ENCODE measurements at places on chromosomes 7 and 10.

GRCh38 chr7:126657599-126658358 lies 595.0 kb downstream of the GRM8 start:
- DNase-seq = no peak

DNA sequence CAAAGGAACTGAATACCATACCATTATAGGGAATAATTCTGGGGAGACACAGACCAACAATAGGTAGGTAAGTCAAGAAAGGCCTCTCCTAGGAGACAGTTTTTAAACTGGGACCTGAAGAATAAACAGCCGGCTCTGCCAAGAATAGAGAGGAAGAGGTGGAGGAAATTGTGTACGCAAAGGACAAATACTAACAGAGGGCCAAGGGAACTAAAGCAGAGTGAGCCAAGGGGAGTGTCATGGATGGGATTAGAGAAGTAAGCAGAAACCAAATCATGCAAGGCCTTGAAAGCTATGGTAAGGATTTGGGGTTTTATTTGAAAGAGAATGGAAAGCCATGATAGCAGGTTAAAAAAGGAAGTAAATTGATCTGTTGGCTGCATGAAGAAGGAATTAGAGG lies 18.1 kb upstream of the ITGB8 start:
- DNase-seq = no peak

DNA sequence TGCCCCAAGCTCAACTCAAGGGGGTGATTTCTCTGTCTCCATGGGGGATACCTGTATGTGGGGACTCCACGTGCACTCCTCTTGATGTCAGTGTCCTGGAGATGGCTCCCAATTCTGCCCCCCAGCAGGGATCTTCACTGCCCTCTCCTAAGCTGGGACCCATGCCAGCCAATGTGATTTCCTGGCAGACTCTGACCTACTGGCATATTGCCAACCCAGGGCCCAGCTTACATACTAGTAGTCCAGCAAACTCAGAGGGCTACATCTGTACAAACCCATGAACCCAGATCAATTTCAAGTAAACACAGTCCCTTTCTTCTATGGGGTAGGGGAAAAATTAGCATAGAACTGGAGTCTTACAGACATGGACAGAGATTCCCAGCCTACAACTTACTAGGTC lies 26.2 kb upstream of the BMPR1A start:
- no peak for DNase-seq

DNA sequence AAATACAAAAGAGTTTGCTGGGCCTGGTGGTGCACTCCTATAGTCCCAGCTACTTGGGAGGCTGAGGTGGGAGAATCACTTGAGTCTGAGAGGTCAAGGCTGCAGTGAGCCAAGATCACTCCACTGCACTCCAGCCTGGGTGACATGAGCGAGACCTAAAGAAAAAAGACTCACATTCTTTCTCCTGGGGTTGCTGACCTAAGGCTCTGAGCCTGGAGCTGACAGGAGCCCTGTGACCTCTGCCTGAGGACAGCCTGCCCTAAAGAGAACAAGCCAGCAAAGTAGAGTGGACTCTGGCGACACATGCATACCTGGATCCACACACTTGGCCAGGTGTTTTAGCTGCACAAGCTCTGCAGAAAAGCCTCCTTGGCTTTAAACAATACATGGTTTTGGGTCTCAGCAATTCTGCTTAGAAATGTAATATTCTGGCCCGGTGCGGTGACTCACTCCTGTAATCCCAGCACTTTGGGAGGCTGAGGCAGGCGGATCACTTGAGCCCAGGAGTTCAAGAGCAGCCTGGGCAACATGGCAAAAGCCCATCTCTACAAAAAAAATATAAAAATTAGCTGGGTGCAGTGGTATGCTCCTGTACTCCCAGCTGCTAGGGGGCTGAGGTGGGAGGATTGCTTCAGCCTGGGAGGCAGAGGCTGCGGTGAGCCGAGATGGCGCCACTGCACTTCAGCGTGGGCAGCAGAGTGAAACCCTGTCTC lies 58.4 kb downstream of the TMEM209 start:
- DNase-seq = no peak

DNA sequence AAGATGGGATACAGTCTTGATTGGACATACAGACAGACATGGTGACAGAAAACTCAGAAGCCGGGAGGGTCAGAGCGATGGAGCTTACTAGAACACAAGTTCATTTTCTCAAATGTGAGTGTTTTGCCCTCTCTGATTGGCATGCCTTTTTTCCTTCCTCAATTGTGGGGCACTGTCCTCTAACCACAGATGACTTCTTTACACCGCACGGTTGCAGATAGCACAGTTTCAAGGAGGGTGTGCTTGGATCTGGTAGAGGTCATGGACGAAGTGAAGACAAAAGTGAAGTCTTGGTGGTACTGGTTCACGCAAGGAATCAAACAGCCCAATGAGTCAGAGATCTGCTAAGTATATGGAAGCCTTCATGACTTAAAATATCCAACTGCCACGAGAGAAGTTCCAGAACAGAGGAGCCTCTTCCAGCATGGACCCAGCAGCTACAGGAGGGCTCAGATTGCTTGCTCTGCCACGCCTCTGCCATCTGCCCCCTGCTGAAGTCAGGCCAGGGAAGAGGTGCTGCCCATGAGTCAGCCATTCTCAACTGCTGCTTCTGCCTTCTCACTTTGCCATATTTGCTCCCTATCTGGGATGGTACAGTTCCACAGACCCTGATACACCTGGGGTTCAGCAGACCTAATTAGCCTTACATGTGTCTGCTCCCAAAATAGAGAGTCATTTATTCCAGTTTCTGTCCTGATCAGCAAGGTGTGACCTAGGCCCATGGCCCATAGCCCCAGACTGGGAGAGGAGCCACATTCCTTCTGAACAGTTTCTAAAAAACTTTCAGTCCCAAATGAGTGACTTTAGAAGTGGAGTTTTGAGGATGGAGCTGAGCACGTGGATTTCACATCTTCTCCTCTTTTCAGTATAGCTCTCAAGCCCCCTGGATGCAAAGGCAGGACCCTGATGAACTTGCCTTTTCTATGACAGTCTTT lies 413.8 kb downstream of the KCNMA1 start:
- no peak for DNase-seq

GRCh38 chr7:41732843-41733306 lies 30.0 kb upstream of the INHBA start:
- DNase-seq = no peak

GRCh38 chr10:88652616-88653015 lies 11.6 kb upstream of the LIPF start:
- DNase-seq = no peak

GRCh38 chr7:151776446-151776845 lies 100.5 kb downstream of the PRKAG2 start:
- DNase-seq = no peak

DNA sequence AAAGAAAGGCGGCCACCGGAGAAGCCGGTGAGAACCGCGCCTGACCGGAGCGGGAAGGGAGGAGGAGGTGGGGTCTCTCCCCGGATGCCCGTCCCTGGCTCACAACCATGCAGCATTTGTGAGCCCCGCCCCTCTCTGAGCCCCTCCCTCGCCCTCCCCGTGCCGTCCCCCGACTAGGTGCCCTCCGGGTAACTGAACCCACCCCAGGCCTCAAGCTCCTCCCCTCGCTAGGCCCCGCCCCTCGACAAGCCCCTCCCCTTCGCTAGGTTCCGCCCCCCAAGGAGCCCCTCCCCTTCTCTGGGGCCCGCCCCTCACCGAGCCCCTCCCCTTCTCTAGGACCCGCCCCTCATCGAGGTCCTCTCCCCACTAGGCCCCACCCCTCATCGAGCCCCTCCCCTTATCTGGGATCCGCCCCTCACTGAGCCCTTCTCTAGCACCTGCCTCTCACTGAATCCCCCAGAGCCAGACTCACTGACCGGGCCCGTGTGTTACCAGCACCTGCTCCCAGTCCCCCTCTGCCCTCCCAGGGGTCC lies 42.2 kb upstream of the HSPB1 start:
- DNase-seq = peak; percentile 72

- no peak for DNase-seq
Observed at GRCh38 chr10:7474388-7474787, 63.6 kb upstream of the SFMBT2 start.

- peak; percentile 59 for DNase-seq
Observed at GRCh38 chr7:102415685-102416225, 17.6 kb upstream of the ORAI2 start.

DNA sequence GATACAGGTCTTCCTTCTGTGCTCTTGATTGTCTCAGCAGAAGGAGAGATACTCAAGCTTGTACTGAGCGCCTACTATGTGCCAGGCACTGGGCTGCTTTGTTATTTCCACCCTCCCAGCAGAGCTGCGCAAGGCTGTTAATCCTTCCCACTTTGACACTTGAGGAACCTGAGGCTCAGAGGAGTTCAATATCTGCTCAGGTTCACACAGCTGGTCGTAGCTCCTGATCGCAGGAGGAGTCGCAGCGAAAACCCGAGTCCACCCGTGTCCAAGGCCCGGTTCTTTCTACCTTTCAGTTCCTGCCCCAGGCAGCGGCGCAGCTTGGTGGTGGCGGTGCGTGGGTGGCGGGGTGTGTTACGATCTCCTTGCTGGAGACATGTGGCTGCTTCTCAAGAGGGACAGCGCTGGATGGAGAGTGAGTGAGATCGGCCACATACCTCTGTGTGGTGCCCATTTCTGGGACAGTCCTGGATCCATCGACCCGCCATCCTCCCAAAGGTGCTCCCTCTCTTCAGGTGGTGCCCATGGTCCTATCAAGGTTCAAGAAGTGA lies 26.5 kb upstream of the SAMD8 start:
- DNase-seq = no peak

DNA sequence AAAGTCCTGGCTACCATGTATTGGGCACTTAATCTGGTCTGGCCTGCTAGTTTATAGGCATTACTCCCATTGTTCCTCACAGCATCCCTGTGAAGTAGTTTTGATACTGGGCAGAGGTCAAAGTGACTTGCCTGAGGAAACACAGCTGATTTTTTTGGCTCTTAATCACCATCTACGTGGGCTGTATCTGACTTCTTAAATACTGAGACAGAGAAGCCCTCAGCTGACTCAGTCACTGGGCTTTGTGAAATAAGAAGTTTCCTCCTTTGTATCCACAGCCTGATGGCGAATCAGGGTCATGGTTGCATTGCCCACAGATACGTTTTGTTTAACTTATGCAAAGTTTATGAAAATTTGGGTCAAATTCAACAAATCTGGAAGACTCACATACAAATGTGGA lies 13.2 kb downstream of the TACR2 start:
- no peak for DNase-seq

GRCh38 chr10:129777687-129778086 lies 186.4 kb downstream of the EBF3 start:
- no peak for DNase-seq

- no peak for DNase-seq
Observed at GRCh38 chr7:27608776-27609495, 53.7 kb downstream of the HIBADH start.

- DNase-seq = no peak
Observed at GRCh38 chr7:129017933-129018538, 36.9 kb downstream of the TNPO3 start.

DNA sequence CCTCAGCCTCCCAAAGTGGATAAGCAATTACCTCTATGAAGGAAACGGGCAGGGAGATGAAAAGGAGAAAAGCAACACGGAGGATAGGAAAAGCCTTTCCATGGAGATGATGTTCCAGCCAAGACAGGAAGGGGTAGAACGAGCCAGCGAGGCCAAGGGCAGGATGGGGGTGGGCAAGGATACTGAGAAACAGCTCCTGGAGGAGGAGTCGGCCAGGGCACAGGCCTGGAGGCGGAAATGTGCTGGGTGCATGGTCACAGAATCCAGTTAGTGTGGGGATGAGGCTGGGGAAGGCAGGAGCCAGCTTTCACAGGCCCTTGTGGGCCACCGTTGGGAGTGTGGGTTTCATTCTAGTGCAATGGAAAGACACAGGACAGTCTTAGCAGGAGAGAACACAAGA lies 162.6 kb downstream of the JAZF1 start:
- no peak for DNase-seq

GRCh38 chr7:2260820-2261219 lies 18.8 kb downstream of the NUDT1 start:
- DNase-seq = no peak

DNA sequence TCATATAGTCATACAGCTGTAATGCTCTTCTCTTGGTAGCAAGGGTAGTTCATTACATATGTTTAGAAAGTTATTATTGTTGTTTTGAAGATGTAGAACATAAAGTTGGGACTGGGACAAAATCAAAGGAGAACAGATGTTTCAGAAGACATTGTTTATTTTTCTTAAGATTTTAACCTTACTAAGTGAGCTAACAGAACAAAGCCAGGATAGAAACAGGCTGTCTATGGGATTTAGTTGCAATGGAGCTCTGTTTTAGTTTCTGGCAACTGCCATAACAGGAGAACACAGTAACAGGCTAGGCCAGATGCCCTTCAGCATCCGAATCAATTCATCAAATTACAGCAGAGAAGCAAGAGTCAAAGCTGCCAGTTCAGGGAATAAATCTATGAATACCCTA lies 382.4 kb downstream of the ARL4A start:
- DNase-seq = no peak

DNA sequence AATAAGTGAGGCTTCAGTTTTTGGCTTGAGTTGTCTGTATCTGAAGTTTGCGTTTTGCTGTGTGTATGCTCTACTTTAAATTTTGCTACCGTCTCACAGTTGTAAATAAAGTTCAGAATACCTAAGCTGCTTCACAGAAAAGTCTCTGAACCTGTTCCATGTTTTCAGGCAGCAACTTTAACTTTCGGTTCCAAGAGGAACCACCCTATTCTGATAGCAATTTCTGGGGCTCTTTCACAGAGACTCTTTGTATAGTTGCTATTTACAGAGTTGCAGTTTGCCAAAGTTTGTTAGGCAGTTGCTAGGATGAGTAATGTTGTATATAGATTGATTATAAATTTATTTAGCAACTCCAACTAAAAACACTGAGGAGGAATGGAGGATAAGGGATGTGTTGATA lies 5.7 kb downstream of the FAM221A start:
- no peak for DNase-seq

- DNase-seq = no peak
Observed at GRCh38 chr7:87774690-87775089, 101.5 kb downstream of the SLC25A40 start.

DNA sequence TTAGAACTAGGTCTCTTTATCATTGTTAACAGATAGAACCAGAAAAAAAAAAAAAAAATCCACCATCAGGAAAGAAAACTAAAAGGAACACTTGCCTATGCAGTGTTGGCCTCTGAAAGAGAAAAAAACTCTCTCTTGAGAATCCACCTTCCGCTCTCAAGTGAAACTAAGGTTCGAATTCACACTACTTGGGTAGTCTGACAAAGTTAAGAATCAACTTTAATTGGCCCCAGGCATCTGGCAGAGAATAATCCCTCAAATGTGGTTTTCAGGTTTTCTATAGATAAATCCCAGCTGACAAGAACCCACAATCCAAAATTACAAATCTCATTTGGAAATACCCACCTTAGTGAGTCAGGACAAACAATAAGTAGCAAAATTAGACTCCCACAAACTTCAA lies 199.7 kb upstream of the LRRN3 start:
- no peak for DNase-seq

- DNase-seq = no peak
Observed at GRCh38 chr10:95467162-95467599, 94.0 kb downstream of the SORBS1 start.
